ENCODE measurements at places on chromosomes 2 and 18.
A peak's percentile ranks its signal among the peaks of the same experiment; 100 is the strongest.

- DNase-seq = no peak
Measured at GRCh38 chr18:13577091-13577697, 149.2 kb downstream of the FAM210A start.

GRCh38 chr2:36170805-36171204 is 184.8 kb upstream of the CRIM1 start:
- no peak for DNase-seq

DNA sequence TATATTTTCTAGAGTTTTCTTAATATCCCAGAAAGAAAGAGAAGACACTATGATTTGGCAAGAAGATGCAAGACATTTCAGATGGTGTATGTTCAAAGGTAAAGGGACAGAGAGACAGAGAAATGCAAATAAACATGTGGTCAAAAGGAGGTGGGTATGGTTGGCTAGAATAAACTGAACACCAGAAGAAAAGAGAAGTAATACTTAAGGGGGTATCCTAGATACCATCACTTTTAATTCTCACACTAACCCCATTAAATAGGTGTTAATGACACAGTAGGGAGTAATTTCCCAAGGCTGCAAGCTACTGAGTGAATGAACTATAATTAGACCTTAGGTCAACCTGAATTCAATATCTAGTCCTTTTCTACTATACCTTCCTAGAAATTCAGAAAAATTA is 111.2 kb upstream of the CD226 start:
- no peak for DNase-seq

GRCh38 chr2:132725148-132725547 is 55.1 kb upstream of the LYPD1 start:
- DNase-seq = no peak

- DNase-seq = no peak
Measured at GRCh38 chr2:183185534-183185933, 61.3 kb downstream of the NUP35 start.

DNA sequence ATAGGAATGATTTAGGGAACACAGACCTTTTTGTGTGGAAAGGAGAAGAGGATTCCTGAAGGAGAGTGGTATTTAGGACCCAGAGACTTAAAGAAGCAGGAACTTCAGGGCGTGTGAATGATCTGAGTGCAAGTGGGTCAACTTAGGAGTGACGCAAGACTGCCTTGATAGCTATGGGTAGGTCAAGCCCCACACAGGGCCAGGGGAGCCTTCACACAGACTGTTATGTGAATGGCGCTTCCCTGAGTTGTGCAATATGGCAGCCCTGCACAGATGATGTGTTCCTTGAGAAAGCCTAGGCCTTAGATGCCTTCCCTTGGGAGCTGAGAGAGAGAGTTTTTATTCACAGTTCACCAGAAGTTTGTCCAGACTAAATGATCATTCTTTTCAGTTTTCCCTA is 47.1 kb upstream of the IGFBP5 start:
- DNase-seq = no peak

DNA sequence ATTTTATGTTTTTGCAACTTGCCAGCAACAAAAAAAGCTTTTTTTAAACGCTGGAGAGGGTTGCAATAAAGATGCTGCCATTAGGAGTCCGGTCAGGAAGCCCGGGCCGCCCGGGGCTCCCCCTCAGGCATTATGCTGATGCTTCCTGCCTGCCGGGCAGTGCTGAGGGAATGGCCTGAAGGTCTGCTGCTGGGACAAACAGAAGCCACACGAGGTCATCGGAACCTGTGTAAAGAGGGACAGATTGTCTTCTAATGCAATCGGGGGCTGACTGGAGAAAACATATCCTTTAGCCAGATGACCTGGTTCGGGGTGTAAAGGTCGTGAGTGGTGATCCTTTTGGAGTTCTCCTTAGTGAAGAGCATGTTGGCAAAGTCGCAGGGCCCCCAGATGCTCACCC is 2.3 kb downstream of the IMPA2 start:
- peak; percentile 73 for DNase-seq

Data from cardiac septum (tissue), 1 donor.